ENCODE measurements at places on chromosomes 3 and 15. TPM values are rescaled to one million over a fixed set of nuclear protein-coding genes. Genes with fewer than 3 reads are reported as not detected.

Gene CLDN18
- total RNA-seq, result not detected

Gene CNTN6
- total RNA-seq, result not detected

Gene SEMA3G
- total RNA-seq, result 1.7 TPM

Gene GMNC
- not detected for total RNA-seq

Data from tracheal epithelial cell (primary cell).